Esophagus squamous epithelium (tissue), 5 donors: ENCODE measurements at places on chromosomes 4 and X. TPM values are rescaled to one million over a fixed set of nuclear protein-coding genes. Genes with fewer than 3 reads are reported as not detected.

DNA sequence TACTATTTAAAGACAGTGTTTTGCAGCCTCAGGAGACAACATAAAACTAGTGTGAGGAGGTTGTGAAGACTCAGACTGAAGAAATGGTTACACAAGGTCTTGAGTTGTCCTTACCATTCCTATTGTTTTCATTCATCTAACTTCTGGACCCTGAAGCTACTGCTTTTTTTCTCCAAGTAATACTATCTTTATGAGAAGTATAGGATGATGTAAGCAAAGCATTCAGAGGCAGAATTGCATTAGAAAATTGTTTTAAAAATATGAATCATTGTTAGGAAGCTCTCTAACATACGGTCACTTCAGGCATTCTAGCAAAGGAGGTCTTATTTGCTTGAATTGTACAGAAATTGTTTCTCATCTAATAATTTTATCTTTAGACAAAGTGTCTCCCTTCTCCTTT is 357.8 kb downstream of the TLL1 start:
- H3K4me1 ChIP-seq, result no peaks in the 10 kb centered on the region
- no peak overlapping the region for H3K27ac ChIP-seq
- H3K27me3 ChIP-seq, result no peaks in the 10 kb centered on the region
- no peak for DNase-seq

GRCh38 chr4:53548662-53549061 is 42.6 kb downstream of the LNX1 start:
- DNase-seq, result no peak
- H3K36me3 ChIP-seq, result peaks cover 11% of the 10 kb centered on the region
- no peaks in the 10 kb centered on the region for H3K4me1 ChIP-seq
- no peak overlapping the region for H3K27ac ChIP-seq

DNA sequence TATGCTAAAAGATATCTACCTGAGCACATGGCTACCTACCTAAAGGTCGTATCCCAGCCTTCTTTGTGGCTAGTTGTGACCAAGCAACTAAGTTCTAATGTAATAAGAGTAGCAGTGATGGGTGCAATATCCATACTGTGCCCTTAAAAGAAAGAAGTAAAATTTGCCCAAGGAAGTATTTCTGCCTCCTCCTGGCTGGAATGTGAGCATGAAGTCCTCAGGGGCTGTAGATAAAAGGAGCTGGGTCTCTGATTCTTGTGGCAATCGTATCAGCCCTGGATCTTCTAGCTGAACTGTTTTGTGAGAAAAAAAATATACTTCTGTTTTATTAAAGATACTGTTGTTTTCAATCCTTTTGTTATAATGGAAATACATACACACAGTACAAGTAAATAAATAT is 217.4 kb downstream of the GPAT3 start:
- H3K27ac ChIP-seq, result no peak overlapping the region
- no peaks in the 10 kb centered on the region for H3K27me3 ChIP-seq
- no peak for DNase-seq
- H3K36me3 ChIP-seq, result no peaks in the 10 kb centered on the region

GRCh38 chr4:113170805-113171468 is 121.5 kb downstream of the ANK2 start:
- H3K27ac ChIP-seq, result no peak overlapping the region
- no peak for DNase-seq
- H3K36me3 ChIP-seq, result no peaks in the 10 kb centered on the region
- H3K27me3 ChIP-seq, result no peaks in the 10 kb centered on the region

- no peaks in the 10 kb centered on the region for H3K36me3 ChIP-seq
- DNase-seq, result no peak
- H3K4me3 ChIP-seq, result no peak overlapping the region
- H3K27ac ChIP-seq, result no peak overlapping the region
- no peaks in the 10 kb centered on the region for H3K27me3 ChIP-seq
Measured at GRCh38 chr4:52371841-52372240, 287.3 kb downstream of the USP46 start.

- no peaks in the 10 kb centered on the region for H3K36me3 ChIP-seq
- H3K4me3 ChIP-seq, result no peak overlapping the region
- no peaks in the 10 kb centered on the region for H3K4me1 ChIP-seq
- H3K27ac ChIP-seq, result no peak overlapping the region
- DNase-seq, result no peak
Measured at GRCh38 chrX:133991814-133992213, 6.4 kb upstream of the GPC3 start.

GRCh38 chrX:118249146-118249545 is 96.8 kb upstream of the WDR44 start:
- no peaks in the 10 kb centered on the region for H3K36me3 ChIP-seq
- H3K27me3 ChIP-seq, result no peaks in the 10 kb centered on the region
- H3K4me3 ChIP-seq, result no peak overlapping the region
- H3K4me1 ChIP-seq, result no peaks in the 10 kb centered on the region
- DNase-seq, result no peak
- H3K27ac ChIP-seq, result no peak overlapping the region

GRCh38 chr4:157667836-157668235 is 447.3 kb downstream of the GRIA2 start:
- no peak for DNase-seq
- H3K27ac ChIP-seq, result no peak overlapping the region
- no peak overlapping the region for H3K4me3 ChIP-seq
- no peaks in the 10 kb centered on the region for H3K4me1 ChIP-seq

- peak overlapping the region; percentile 96 for H3K27ac ChIP-seq
- H3K4me1 ChIP-seq, result no peaks in the 10 kb centered on the region
- no peak for DNase-seq
- no peaks in the 10 kb centered on the region for H3K27me3 ChIP-seq
- H3K4me3 ChIP-seq, result peak overlapping the region; percentile 77
- no peaks in the 10 kb centered on the region for H3K36me3 ChIP-seq
Measured at GRCh38 chrX:15334561-15334960, 762 bp downstream of the PIGA start.

DNA sequence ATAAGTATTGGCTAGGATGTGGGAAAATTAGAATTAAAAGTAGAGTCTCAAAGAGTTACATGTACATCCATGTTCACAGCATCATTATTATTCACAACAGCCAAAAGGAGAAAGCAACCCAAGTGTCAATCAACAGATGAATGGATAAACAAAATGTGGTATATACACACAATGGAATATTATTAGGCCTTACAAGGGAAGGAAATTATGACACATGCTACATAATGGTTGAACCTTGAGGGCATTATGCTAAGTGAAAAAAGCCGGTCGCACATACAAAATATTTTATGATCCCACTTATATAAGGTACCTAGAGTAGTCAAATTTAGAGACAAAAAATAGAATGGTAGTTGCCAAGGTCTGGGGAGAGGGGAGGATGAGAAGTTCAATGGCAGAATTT is 80.1 kb downstream of the HUWE1 start:
- no peak overlapping the region for H3K27ac ChIP-seq
- peaks cover 5% of the 10 kb centered on the region for H3K36me3 ChIP-seq
- no peak overlapping the region for H3K4me3 ChIP-seq
- DNase-seq, result no peak
- no peaks in the 10 kb centered on the region for H3K27me3 ChIP-seq

- no peaks in the 10 kb centered on the region for H3K27me3 ChIP-seq
- H3K4me1 ChIP-seq, result no peaks in the 10 kb centered on the region
- DNase-seq, result no peak
- no peaks in the 10 kb centered on the region for H3K36me3 ChIP-seq
- no peak overlapping the region for H3K4me3 ChIP-seq
Measured at GRCh38 chr4:182494103-182494502, 250.9 kb downstream of the TENM3 start.

GRCh38 chr4:180153587-180153986 is 2089.6 kb upstream of the TENM3 start:
- no peak overlapping the region for H3K27ac ChIP-seq
- no peaks in the 10 kb centered on the region for H3K36me3 ChIP-seq
- no peak for DNase-seq
- no peaks in the 10 kb centered on the region for H3K27me3 ChIP-seq
- no peak overlapping the region for H3K4me3 ChIP-seq

The FABP2 gene
- total RNA-seq, result not detected

The CDKN2AIP gene
- 21.3 TPM for total RNA-seq

The AFP gene
- not detected for total RNA-seq

The SORBS2 gene
- 33.4 TPM for total RNA-seq

The FRG2 gene
- not detected for total RNA-seq
